ENCODE measurements at places on chromosomes 4 and X.

DNA sequence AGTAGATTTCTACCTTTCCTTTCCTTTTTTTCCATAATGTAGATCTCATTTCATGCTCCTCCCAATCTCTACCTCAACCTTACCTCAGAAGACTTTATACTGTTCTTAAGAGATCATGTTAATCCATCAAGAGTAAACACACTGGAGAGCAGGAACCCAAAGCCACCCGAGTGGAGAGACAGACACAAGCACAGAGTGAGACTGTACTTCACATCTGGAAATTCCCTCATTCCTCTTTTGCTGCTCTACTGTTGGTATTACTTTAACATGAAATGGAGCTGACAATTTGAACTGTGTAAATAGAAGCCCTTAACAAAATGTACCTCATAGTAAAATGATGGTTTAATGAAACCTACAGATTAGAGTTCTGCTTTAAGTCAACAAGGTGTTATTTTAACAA, 105.7 kb upstream of the RASGEF1B start:
- no peak for DNase-seq

- peak; percentile 36 for DNase-seq
These were observed 54.5 kb downstream of the RTL9 start for GRCh38 chrX:110412971-110413726.

DNA sequence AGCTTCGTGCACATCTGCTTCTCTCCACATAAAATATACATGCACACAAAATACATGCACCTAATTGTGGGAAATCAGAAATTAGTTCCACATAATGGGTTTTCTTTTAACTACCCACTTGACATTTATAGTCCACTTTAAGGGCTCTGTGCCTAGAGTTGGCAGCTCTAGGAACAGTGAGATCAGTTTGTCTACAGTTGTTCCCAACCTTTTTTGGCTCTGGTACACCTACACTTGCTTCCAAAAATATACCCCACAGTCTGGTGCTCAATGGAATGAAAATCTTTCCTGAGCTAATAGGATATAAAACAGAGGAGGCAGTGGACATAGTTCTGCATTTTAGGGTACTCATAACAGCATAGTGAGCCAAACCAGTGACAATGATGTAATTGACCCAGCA, 36.1 kb downstream of the HDAC8 start:
- DNase-seq = no peak

GRCh38 chrX:17882680-17883079, 21.6 kb upstream of the RAI2 start:
- no peak for DNase-seq

- DNase-seq = no peak
These were observed 45.7 kb downstream of the GPAT3 start for GRCh38 chr4:83581411-83582288.

GRCh38 chrX:118530219-118530911, 34.8 kb downstream of the DOCK11 start:
- DNase-seq = no peak

DNA sequence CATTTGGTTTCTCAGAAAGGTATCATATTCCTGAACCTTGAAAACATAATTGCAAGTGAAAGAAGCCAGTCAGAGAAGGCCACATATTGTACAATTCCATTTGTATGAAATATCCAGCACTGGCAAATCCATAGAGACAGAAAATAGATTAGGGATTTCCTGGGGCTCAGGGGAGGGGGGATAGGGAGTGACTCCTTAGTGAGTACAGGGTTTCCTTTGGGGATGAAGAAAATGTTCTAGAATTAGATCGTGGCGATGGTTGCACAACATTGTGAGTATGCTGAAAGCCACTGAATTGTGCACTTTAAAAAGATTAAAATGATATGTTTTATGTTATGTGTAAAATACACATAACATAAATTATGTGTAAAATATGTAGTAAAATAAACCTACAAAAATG, 10.3 kb downstream of the XPNPEP2 start:
- DNase-seq = no peak

GRCh38 chr4:150746156-150746555, 164.2 kb downstream of the MAB21L2 start:
- no peak for DNase-seq

DNA sequence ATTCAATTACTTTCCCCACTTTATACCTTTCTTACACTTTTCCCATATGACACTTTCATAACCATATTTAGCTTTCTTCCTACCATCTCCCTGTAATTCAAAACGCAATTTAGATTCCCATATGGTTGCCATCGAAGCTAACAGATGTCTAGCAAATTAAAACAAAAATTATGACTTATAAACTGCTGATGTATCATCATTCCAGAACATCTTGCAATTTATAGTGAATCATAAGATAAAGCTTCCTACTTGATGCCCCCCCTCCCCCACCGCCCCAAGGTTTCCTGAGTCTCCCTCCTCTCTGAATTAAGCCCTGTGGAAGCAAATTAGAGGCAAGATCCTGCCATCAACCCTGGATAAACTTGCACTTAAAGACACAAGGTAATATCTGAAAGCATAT, 5.4 kb downstream of the TSPAN5 start:
- no peak for DNase-seq

DNA sequence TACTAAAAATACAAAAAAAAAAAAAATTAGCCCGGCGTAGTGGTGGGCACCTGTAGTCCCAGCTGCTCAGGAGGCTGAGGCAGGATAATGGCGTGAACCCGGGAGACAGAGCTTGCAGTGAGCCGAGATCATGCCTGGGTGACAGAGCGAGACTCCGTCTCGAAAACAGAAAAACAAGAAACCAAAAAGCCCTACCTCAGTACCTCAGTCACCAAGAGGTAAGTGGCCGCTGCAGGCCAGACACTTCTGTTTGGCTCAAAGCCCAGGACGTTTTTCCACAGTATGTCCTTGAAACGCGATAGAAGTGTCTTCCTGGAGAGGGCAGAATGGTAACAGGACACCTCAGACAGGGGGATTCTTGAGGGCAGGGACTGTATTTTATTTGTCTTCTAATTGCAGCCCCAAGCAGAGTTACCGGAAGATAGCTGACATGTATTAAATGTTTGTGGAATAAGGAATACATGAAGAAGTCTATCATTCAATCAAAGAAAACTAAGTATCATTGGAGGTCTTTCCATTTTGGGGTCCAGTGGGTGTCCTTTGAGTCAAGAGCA, 63.6 kb downstream of the CLNK start:
- no peak for DNase-seq

DNA sequence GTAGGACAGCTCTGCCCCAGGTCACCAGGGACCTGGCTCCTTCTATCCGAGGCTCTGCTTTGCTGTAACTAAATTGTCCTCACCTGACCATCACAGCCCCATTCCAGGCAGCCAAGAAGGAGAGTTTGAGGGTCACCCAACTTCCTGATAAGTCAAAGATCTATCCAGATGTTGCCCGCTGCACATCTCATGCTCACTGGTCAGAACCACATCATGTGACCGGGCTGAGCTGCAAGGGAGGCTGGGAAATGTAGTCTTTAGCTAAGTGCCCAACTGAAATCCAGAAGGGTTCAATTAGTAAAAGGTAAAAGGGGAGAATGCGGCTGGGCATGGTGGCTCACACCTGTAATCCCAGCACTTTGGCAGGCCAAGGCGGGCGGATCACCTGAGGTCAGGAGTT, 18.4 kb downstream of the HMX1 start:
- no peak for DNase-seq

DNA sequence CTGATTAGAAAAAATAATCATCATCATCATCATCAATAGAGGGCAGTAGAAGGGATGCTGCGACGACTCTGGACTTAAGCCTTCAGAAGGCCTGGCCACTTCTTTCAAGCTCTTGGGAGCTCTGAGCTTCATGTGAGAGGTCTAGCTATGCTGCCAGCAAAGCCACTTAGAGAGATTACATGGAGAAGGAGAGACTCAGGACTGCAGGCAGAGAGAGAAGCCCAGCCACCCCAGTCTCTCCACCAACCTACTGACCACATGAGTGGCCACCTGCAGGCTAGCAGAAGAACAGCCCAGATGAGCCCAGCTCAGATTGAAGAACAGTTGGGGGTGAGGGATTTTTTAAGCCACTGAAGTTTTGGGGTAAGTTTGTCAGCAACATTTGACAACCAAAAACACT, 17.1 kb upstream of the TMEM150C start:
- DNase-seq = no peak

- no peak for DNase-seq
These were observed 62.8 kb downstream of the SHISA3 start for GRCh38 chr4:42460043-42460442.

DNA sequence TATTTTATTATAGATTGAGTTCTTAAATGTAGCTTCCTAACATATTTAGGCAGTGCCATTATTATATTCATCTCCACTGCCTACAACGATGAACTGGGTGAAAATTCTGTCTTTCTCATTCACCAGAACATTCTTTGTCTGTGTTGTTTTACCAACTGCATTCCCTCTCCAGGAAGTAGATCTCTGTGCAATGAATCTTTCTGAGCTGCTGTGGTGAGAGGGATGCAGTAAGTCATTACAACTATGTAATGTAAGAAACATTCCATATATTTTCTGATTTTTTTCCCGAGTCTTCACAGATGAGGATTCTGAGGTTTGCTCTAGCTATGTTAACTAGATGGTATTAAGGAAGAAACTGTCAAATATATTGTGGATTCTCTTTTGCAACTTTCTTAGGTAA, 811.9 kb upstream of the PCDH7 start:
- DNase-seq = no peak

DNA sequence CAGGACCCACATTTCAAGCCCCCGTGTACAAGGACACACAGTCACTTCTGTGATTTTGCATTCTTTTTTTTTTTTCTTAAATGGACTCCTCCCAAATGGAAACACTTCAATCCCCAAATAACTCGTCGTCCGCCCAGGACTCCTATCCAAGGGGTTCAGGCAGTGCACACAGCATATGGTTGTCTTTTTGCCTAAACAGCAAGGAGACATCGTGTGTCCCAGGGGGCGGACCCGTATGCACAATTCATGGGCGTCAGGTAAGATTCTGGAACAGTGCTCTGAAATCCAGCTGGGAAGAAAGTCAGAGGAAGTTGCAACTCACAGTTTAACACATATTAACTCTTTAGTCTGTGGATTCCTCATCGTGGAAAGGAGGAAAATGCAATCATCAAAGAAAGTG, 231.3 kb downstream of the SHOX start:
- no peak for DNase-seq

DNA sequence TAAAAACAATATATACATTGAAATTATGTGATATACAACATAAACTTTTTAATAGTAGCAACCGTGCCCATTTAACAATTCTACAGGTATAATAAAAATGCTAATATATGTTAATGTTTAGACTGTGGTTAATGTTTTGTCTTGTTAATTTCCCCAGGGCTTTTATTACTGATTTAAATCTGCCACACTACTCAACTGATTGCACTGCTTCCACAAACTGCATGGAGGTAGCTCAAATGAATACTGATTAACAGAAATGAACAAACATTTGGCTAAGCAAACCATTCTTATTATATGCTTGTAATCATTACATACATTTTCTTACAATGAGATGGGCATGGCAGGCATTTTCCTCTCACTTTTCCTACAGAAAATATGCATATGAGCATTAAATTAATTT, 275.9 kb downstream of the GPC3 start:
- no peak for DNase-seq

DNA sequence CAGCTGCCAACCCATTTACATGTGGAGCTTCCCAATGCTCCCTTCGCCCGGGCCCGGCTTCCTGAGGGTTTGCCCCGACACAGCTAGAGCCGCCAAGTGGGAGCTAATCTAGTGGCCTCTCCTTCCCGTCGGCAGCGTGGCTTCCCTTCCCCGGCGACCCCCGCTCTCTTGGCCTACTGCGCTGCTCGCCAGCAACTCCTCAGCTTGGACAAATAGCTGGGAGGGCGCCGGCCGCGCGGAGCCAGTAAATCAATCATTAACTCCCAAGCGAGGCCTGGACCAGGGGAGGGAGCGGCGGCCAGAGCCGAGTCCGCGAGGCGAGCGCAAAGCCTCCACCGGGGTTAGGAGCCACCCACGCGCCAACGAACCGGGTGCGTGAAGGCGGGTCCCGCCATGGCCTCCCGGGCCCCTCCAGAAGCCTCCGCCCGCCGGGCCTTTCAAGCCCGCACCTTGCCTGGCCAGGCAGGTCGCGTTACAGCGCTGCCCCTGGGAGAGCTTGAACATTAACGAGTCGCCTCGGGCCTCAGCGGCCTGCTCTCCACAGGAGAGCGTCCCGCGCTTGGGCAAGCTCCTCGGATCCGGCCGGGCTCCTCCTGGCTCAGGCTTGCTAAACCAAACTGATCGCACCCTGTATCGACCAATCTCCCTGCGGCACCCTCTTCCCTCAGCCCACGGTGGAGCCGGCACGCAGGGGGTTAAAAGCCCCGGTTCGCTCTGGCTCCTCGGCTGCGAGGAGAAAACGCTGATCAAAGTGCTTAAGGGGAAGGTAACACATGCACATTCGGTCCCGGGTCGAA, 10.6 kb upstream of the BCOR start:
- no peak for DNase-seq

DNA sequence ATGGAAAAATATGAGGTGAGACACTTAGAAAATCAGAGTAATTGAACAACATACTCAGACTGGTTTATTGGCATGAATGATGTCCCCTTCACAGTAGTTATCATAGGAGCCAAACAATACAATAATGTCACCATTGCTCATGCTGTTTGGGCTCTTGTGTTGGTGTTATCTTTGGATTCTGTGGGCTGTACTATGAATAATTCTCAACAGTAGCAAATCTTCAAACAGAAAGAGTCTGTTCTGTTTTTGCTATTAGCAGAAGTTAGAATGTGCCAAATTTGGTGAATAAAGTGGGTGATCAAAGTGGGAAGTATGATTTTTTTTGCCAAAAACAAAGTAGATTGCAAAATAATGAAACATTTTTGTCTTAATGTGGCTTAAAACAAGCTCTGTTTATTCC, 58.3 kb downstream of the GRID2 start:
- no peak for DNase-seq

DNA sequence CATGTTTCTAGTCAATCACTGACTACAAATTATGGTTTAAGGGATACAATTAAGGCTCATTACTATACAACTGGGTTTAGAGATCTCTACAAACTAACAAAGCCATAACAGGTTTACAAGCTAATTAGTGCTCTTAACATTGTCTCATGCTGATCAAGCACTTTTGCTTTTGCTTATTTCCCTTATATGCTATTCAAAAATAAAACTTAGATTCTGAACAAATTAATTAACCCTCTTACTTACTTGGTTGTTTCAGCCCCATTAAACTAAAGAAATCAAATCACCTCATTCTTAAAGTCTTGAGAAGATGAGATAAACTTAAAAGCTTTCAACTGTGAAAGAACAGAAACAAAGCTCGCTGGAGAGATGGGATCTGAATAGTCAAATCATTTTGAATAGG, 2024.5 kb upstream of the ADGRL3 start:
- DNase-seq = no peak

GRCh38 chr4:79450053-79450452, 42.0 kb upstream of the GK2 start:
- no peak for DNase-seq
